ENCODE measurements at places on chromosomes 11 and 22. TPM values are rescaled to one million over a fixed set of nuclear protein-coding genes. Genes with fewer than 3 reads are reported as not detected.

DNA sequence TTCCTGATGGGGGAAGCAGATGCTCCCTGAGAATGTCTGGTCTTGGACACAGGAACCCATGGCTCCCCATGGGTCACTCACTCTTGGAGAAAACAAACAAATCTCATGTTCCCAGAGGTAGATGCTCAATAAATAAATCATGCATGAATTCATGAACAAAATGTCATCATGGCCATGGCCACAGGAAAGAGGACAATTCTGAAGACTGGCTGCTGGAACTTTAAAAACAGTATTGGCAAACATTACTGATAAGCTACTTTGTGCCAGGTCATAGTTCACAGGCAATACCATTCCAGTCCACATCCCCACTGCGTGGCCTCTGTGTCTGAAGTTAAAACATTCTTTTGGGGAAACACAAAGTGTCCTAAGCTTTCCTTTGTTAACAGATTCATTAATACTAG, 9.2 kb upstream of the SMIM35 start:
- DNase-seq: no peak

DNA sequence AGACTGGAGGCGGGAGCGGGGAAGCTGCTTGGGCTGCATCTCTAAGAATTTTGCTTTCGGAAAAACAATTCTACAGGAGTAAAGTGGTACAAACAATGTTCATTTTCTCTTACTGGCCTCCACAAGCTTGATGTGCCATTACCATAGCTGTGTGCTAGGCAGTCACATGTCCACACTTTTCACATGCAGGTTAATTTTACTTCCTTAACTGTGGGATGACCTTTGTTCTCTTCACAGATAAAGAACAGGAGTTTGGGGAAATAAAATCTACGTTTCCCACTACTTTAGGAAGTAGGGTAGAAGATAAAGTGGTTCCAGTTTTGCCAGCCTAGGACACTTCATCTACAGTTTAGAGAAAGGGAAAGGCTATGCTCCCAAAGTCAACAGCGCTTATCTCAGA, 327.2 kb upstream of the NARS2 start:
- no peak for DNase-seq

GRCh38 chr11:863023-863909, 20.6 kb downstream of the TSPAN4 start:
- DNase-seq: no peak

DNA sequence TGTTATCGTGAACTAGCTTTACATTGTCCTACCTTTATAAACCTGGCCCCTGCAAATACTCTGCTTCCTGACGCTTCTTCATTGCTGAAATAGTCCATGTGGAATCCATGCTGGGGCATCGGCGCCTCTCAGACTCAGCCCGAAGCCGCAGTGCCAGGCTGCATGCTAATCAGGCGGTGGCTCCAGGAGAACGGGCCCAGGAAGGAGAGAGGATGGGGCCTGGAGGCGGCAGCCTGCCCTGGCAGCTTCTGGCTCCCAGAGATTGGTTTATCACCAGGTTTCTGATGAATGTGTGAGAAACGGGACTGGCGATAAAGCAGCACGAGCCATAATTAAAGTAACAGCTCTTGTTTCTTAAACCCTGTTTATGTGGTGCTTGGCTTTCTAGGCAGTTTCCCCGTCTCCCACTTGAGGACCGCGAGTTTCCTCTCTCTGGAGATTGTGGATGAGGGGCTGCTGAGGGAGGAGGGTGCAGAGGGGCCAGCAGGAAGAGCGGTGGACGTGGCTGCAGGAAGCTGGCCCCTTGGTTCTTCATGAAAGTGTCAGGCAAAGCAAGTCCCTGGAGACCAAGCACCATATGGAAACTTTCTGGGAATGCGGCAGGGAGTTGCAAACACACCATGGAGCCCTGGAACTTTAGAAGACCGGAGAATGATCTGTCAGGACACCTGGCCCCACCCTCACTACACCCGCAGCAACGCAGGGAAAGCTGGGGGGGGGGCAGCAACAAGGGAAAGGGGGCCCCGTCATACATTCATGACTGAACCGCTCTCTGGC, 93.4 kb downstream of the NTM start:
- DNase-seq: no peak

- DNase-seq: no peak
Observed at GRCh38 chr22:35952576-35952975, 76.0 kb downstream of the RBFOX2 start.

- peak; percentile 94 for DNase-seq
Observed at GRCh38 chr11:64745521-64746328, 1.8 kb upstream of the RASGRP2 start.

- DNase-seq: peak; percentile 99
Observed at GRCh38 chr11:3378426-3379423, at the start of gene ZNF195. TSS of gene ZNF195 (minus strand) at chr11:3379146. CDS start at chr11:3379040, 106 bp downstream.

DNA sequence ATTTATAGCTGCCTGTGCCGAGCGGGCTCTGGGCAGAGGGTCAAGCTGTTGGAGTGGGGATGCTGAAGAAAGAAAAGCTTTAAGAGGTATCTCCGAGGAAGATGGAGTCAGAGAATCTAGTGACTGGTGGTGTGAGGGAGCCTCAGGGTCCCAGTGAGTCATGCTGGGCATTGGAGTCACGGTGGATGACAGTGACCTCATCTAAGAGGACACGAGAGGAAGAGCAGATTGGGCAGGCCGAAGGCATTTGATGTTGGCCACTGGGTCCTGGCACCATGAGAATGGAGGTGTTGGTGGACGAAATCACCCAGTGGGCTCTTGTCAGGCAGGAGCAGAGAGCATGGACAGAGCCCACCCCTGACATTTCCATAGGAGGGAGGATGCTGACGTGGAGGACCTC, 68.4 kb downstream of the TBC1D22A start:
- DNase-seq: no peak

DNA sequence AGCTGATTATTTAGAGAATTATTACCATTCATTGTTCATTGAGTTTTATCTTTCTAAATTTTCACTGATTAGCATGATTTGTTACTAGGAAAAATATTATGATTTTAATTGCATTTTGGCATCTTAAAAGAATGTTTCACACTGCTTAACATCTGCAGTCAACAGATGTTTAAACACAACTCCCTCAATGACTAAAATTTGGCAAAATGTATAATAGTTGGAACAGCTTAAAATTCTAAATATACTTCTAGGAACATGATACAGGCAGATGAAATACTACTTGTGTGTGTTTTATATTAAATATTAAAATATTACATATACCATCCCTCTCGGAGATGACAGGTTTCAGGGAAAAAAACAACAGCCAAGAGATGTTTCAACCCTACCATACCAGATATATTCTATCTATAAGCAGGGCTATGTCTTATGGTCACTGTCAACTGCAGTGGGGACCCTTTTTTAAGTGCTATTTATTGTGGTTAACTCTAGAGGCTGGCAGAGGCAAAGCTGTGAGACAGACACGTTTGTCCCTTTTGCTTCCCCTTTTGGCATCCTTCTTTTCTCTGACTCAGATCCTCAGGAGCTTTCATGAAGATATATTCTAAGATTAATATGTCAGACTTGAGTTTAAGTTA, 81.9 kb downstream of the BDNF start:
- DNase-seq: no peak

- DNase-seq: no peak
Observed at GRCh38 chr11:29293825-29294224, 723.0 kb downstream of the KCNA4 start.

DNA sequence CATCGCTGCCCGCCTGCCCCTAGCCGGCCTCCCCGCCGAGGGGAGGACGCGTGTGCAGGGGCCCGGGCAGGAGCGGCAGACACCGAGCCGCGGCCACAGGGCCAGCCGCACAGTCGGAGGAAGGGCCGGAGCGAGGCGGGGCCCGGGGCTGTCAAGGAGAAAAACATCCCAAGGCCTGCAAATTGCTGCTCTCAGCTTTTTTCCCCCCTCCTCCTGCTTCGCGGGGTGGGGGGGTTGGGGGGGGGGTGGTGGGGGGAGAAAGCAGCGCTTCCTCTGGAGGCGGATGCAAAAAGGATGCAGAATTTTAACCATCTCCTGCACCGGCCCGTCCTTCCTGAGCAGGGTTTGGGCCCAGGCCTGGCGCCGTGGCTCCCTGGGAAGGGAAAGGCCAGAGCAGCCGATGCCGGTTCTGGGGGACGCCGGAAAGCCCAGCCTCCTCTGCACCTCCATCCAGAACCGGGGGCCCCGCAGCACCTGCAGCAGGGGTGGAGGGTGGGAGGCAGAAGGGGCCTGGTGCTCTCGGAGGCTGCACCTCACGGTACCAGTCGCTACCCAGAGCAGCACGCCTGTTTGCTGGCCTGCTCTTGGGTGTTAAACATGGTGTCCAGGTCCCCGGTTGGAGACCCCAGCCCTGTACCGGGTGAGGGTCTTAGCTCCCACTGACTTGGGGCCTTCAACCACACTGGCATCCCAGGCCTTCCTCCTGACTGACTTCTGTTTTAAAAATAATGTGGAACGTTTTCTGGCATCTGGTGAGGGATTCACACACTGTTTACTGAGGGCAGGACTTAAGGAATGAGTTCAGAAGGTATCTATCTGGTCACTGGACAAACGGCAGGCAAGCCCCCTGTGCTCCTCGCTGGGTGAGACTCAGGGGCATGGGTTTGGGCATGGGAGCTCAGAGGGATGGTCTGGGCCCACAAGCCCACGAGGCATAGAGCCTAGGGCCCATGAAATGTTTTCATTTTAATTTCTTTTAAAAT, 77.4 kb upstream of the WNT7B start:
- DNase-seq: peak; percentile 89

DNA sequence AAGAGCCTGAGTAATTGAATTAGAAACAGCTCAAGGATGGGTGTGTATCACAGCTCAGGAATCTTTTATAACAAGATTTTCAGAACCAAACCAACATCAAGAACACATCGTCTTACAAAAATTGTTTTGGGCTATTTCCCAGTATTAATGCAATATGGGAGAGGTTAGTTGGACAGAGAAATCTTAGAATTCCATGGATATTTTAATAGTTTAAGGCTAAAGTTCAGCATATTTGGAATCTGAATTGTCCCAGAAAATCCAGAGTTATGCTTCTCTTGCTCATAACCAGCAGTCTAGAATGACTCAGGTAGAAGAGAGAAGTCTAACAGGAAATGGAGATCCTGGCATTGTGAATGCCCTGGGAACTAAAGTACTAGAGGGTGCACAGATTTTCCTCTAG, 74.6 kb downstream of the ADM start:
- DNase-seq: no peak

GRCh38 chr11:95764267-95764898, 25.2 kb downstream of the FAM76B start:
- DNase-seq: no peak

DNA sequence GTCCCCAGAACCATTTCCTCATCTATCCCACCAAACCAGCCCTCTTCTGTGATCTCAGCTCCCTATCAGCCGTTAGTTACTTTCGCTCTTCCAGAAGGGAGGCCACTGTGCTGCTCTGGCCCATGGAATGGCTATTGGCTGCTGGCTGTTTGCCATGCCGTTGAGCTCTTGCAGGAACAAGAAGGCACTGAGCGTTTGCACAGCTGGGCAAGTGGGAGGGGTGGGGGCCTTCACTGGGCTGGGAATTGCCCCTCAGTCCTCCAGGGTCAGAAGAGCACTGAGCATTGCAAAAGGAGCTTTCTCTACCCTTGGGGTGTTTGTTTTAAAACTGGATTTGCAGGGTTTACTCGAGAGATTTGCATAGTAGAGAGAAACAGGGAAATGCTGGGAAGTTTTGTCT, 129.0 kb upstream of the PARVA start:
- DNase-seq: peak; percentile 89

DNA sequence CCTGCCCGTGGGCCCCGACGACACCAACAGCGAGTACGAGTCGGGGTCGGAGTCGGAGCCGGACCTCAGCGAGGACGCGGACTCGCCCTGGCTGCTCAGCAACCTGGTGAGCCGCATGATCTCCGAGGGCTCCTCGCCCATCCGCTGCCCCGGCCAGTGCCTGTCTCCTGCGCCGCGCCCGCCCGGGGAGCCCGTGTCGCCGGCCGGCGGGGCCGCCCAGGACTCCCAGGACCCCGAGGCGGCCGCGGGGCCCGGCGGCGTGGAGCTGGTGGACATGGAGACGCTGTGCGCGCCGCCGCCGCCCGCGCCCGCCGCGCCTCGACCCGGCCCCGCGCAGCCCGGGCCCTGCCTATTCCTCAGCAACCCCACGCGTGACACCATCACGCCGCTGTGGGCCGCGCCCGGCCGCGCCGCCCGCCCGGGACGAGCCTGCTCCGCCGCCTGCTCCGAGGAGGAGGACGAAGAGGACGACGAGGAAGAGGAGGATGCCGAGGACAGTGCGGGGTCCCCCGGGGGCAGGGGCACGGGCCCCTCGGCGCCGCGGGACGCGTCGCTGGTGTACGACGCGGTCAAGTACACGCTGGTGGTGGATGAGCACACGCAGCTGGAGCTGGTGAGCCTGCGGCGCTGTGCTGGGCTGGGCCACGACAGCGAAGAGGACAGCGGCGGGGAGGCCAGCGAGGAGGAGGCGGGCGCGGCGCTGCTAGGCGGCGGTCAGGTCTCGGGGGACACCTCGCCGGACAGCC, 3.8 kb downstream of the MAPK8IP2 start:
- DNase-seq: no peak

- no peak for DNase-seq
Observed at GRCh38 chr11:80315200-80315599, 874.4 kb upstream of the TENM4 start.

DNA sequence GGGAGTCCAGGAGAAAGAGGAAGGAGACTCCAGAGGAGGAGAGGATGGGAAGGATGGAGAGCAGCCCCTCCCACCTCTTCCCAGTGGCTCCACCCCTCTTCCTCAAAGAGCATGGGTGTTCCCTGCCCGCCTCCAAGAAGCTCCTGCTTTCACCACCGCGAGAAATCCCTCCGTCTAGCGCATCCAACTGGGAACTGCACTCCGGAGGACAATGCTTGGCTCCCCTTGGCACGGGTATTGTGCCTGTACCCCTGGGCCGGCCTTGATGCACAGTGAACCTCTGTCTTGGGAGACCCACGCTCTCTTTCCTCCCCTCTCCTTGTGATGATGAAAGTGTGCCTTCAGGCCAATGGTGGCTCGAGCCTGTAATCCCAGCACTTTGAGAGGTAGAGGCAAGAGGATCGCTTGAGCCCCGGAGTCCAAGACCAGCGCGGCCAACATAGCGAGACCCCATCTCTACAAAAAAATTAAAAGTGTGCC, 14.9 kb upstream of the ADA2 start:
- no peak for DNase-seq

GRCh38 chr11:78467370-78467769, 49.8 kb upstream of the GAB2 start:
- DNase-seq: no peak

DNA sequence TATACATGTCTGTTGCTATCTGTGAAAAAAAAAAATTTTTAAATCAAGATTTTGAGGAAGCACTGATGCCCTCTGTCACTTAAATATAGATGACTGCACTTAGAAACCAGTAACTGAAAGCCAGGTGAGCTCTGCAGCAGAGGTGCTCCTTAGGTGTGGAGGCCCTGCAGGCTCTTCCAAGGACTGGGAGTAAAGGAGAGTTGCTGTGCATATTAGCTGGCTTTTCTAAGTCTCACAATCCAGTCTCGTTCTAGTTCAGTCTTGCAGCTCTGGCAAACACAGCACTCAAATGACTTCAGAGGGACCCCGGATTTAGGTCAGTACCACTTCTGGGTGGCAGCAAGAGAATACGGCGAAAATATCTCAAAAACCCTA, 61.0 kb downstream of the LARGE2 start:
- no peak for DNase-seq

- no peak for DNase-seq
Observed at GRCh38 chr11:95242091-95242844, 11.3 kb upstream of the SESN3 start.

WBP2NL gene
- 0.16 TPM for total RNA-seq

DMC1 gene
- 0.56 TPM for total RNA-seq

LYVE1 gene
- 77.2 TPM for total RNA-seq

OR5AN1 gene
- total RNA-seq: not detected

INS gene
- total RNA-seq: not detected

KCNE3 gene
- total RNA-seq: 2.6 TPM

GGTLC3 gene
- not detected for total RNA-seq

GALNT18 gene
- total RNA-seq: 24.5 TPM

Measured in Right ventricle myocardium superior (tissue), 1 donor.